Prostate gland (tissue), 2 donors: ENCODE measurements at places on chromosomes 1 and 21. TPM values are rescaled to one million over a fixed set of nuclear protein-coding genes. Genes with fewer than 3 reads are reported as not detected.

Gene FCRL1
- total RNA-seq: not detected

Gene SLC35E2B
- 40.3 TPM for total RNA-seq

GRCh38 chr1:228842094-228842775 lies 107.0 kb downstream of the RHOU start:
- H3K36me3 ChIP-seq: no peaks in the 10 kb centered on the region
- DNase-seq: no peak
- H3K27ac ChIP-seq: no peak overlapping the region
- H3K27me3 ChIP-seq: no peaks in the 10 kb centered on the region
- H3K4me1 ChIP-seq: no peaks in the 10 kb centered on the region

DNA sequence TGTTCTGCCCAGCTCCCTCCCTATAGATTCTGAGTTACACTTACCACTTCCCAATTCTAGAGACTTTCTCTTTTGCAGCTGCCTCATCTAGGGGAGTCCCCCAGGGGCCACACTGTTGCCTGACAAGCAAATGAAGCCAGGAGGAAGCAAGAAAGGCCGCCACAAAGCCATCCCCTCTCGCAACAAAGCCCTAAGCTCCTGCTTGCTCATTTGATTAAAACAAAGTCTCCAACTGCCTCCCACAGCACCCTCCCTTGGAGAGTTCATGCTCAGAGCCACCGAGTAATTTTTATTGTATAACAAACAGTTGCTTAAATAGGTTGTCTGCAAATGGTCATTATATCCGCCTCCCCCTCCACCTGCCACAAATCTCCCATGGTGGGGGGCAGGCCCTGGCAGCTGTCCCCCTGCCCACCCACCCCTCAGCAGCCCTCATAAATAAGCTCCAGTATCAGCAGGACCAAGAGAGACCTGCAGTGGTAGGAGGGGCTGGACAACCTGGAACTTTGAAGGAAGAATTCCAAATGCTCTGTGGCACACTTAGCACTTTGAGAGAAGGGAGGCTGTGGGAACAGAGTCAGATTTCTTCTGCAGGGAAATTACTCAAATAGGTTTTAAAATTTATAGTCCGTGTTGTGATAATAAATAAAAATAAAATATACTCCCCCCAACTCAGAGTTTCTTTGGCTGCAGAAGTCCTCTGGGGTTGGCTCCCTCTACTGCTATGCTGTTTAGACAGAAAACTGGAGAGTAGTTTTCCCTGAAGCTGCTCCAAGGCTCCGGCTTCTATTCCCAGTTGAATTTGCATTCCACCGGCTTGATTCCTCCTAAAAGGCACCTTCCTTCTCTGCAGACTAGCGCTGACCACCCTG lies 237.5 kb downstream of the TTLL7 start:
- no peak overlapping the region for H3K27ac ChIP-seq
- no peaks in the 10 kb centered on the region for H3K27me3 ChIP-seq
- no peak overlapping the region for H3K4me3 ChIP-seq
- no peaks in the 10 kb centered on the region for H3K4me1 ChIP-seq

Gene CRNN
- 0.62 TPM for total RNA-seq

Gene ZNF496
- 32.1 TPM for total RNA-seq

- H3K4me3 ChIP-seq: no peak overlapping the region
- peak overlapping the region; percentile 46 for H3K27ac ChIP-seq
- H3K36me3 ChIP-seq: peaks cover 27% of the 10 kb centered on the region
- no peak for DNase-seq
These were observed 146.8 kb downstream of the CASZ1 start for GRCh38 chr1:10649517-10650201.

GRCh38 chr1:174110053-174110452 lies 49.3 kb upstream of the RABGAP1L start:
- H3K4me3 ChIP-seq: no peak overlapping the region
- DNase-seq: no peak
- no peaks in the 10 kb centered on the region for H3K4me1 ChIP-seq
- H3K27me3 ChIP-seq: no peaks in the 10 kb centered on the region
- no peak overlapping the region for H3K27ac ChIP-seq

GRCh38 chr1:102118150-102118549 lies 121.4 kb upstream of the OLFM3 start:
- no peaks in the 10 kb centered on the region for H3K4me1 ChIP-seq
- H3K27me3 ChIP-seq: no peaks in the 10 kb centered on the region
- DNase-seq: no peak
- H3K4me3 ChIP-seq: no peak overlapping the region
- H3K36me3 ChIP-seq: no peaks in the 10 kb centered on the region

- H3K4me1 ChIP-seq: no peaks in the 10 kb centered on the region
- H3K36me3 ChIP-seq: no peaks in the 10 kb centered on the region
- no peaks in the 10 kb centered on the region for H3K27me3 ChIP-seq
- H3K27ac ChIP-seq: no peak overlapping the region
These were observed 2.5 kb downstream of the UBL4B start for GRCh38 chr1:110114784-110115183.

Gene GRIK1
- 0.36 TPM for total RNA-seq

- H3K36me3 ChIP-seq: no peaks in the 10 kb centered on the region
- no peaks in the 10 kb centered on the region for H3K27me3 ChIP-seq
- H3K27ac ChIP-seq: no peak overlapping the region
- no peak overlapping the region for H3K4me3 ChIP-seq
- no peaks in the 10 kb centered on the region for H3K4me1 ChIP-seq
These were observed 1.6 kb downstream of the KCNE1 start for GRCh38 chr21:34510148-34511142.

DNA sequence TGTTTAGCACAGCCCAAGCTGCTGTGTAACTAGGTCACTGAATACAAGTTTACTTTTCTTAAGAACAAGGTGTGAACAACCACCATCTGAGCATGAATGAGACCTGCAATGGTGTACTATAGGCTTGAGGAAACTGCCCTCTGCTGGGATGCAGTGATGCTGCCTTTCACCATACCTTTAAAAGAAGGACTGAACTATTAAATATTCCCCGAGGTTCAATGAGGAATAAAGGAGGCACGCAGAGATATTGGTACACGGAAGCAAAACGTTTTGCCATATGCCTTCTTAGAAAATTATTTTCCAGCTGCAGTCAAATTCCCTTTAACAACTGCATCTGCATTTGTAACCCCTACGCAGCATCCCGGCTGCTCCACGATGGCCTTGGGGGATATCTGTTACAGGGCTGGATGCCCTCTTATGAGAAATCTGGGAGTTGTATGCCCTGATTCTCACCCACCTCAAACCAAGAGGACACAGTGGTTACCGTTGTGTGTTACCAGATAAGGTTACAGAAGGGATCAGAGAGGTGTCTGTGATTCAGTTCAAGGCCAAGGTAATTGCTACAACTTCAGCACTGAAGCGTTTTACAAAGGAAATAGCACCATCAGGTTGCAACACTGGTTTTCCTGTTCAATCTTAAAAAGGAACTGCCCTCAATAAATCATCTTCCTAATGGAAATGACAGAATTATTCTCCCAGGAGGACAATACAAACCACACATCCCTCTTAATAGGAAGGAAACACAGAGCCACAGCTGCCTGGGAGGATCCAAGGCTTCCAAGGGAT lies 470.5 kb downstream of the LTN1 start:
- H3K27ac ChIP-seq: no peak overlapping the region
- no peak overlapping the region for H3K4me3 ChIP-seq
- H3K27me3 ChIP-seq: no peaks in the 10 kb centered on the region
- no peaks in the 10 kb centered on the region for H3K36me3 ChIP-seq
